Cerebellar nuclear complex (tissue), 1 donor: ENCODE measurements at places on chromosomes 2 and 18.

GRCh38 chr2:203347375-203347774 is 19.2 kb downstream of the ABI2 start:
- no peak for DNase-seq

- no peak for DNase-seq
Measured at GRCh38 chr2:144572977-144573376, 53.1 kb upstream of the ZEB2 start.

- DNase-seq: no peak
Measured at GRCh38 chr2:62787386-62787785, 81.9 kb downstream of the EHBP1 start.

DNA sequence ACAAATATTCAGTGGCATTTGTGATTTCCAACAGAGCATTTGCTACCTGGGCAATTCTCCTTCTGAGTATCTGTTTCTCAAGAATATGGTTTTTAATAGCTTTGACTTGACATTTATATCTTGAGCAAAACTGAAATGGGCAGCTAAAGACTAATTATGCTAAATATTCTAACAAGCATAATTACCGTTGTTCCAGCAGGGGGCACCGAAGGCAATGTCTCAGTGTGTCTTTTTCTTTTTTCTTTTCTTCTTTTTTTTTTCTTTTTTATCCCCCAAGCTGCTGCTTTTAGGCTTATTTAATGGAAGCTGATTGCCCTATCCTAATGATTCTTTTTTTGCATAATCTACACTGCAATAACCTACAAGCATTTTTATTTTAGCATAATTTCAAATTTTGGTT is 138.9 kb upstream of the NABP1 start:
- DNase-seq: no peak

GRCh38 chr2:237400199-237400598 is 13.8 kb downstream of the COL6A3 start:
- DNase-seq: no peak

DNA sequence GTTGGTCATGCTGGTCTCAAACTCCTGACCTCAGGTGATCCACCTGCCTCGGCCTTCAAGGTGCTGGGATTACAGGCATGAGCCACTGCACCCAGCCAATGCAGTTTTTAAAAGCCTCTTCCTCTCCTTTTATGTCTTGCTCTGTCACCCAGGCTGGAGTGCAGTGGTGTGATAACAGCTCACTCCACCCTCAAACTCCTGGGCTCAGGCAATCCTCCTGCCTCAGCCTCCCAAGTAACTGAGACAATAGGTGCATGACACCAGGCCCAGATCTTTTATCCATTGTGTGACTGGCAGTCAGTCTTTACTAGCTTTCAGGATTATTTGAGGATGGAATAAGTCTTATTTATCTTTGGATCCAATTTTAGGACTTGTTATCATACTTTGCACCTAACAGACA is 13.2 kb downstream of the KCTD18 start:
- no peak for DNase-seq

- no peak for DNase-seq
Measured at GRCh38 chr2:28477645-28478044, 18.2 kb upstream of the PLB1 start.

DNA sequence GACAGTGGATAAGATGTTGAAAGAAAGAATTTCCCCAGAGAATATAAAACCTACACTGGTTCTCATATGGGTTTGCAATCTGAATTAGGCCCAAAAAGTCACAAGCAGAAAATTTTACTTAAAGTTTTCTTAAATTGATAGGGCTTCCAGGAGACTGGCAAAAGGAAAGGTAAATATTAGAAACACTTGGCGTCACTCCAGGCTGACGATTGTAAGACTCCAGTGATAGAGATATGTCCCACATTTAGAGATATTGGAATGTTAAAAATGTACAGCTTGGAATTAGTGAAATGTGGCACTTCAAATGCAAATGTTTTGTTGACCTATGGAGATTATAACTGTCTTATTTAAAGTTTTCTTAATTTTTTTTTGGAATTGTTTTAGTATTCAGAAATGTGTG is 14.0 kb downstream of the YIPF4 start:
- DNase-seq: no peak

DNA sequence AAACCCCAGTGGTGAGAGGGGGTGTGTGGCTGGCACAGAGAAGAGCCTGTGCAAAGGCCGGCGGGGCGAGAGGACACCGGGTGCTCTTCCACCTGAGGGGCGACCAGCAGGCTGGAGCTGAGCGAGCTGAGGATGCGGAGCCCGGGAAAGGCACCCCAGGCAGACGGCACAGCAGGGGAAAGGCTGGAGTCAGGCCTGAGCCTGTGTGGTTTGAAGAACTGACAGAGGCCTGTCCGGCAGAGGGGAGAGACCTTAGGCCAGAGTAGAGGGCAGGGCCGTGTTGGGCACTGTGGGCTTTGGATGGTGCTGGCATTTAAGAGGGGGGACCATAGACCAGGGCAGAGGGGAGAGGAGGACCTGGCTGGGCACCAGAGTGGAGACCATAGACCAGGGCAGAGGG is 149.8 kb downstream of the RTP5 start:
- no peak for DNase-seq

DNA sequence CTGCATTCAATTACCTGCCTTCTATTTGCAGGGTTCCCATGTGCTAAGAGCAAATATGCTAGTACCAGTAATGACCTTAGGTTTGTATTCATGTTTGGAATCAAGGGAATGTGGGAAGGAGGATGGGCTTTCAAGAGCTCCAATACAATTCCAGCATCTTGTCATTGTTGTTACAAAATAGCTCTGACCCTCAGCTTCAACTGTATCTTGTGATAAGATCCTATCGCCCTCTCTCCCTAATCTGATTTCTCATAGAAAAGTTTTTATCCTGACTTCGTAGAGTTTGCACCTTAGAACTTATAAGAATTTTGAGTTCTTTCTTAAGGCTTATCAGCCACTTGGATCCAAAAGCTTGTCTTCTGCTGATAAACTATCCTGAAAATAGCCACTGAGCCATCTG is 749.5 kb upstream of the ACVR2A start:
- DNase-seq: no peak

DNA sequence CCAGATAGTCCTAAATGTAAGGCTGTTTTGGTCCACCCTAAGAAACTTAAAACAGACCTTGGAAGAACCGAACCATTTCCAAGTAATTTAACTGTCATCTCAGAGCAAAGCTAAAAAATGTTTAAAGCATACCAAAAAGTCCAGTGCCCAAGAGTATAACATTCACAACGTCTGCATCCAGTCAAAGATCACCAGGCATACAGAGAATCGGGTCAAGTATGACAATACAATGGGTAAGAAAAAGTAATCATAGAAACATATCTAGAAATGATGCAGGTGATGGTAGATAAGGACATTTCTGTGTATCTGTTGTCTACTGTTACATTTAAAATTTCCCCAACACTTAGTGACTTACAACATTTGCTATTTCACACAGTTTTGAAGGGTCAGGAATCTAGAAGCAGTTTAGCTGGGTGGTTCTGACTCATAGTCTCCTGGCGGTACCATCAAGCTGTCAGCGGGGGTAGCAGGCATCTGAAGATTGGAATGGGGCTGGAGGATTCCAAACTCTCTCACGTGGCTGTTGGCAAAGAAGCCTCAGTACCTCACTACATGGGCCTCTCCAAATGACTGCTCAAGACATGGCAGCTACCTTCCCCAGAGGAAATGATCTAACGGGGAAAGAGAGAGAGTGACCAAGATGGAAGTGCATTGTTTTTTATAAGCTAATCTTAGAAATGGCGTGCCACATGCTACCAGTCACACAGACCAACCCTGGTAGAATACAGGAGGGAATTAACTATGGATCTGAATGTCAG is 36.6 kb upstream of the DYNC2LI1 start:
- no peak for DNase-seq

DNA sequence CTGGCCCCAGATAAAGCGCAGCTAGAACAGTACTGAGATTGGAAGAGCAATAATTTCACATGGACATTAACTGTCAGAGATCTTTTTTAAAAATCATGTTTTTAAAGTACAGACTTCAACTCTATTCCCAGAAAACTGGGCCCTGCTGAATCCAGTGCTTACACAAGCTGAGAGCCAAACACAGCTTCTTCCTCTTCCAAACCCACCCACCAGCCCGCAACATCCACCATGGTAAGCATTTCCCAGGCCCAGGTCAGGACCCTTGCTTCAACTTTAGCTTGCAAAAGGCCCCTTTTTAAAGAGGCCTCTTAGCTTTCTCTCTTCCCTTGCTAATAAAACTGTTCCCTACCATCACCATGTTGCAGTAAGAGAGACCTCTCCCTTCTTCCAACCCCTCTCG is 2.1 kb downstream of the AAK1 start:
- DNase-seq: no peak

DNA sequence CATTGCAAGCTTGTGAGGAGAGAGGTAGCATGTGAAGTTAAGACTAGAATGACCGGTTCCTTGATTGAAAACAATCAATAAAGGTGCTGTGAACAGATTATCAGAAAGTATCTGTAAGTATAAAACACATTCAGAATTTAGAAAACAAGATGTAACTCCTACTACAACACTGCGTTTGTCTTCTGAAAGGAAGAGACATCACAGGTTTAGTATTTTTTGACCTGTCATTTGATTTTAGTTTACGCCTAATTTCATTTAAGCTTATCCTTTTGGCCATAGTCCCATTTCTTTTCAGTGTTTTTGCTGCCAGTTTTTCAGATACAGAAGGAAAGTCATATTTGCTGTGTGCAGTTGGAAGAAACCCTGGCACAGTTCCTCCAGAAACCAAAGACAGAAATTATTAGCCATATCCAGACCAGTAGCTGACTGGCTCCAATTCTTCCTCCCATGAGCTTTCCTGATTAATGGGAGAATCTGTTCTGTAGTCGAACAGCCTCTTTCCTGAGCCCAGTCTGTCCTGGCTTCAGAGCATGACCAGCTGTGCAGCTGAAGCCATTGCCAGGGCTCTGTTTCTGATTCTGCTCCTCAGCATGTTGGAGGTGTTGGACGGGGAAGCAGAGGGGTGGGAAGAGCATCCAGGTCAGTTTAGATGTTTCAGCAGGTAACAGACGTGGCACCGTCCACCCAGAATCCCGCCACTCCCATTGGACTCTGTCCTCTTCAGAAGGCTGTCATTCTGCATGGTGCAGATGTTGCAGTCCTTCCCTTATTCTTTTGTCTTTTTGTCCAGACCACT is 61.0 kb downstream of the CRIM1 start:
- DNase-seq: no peak

DNA sequence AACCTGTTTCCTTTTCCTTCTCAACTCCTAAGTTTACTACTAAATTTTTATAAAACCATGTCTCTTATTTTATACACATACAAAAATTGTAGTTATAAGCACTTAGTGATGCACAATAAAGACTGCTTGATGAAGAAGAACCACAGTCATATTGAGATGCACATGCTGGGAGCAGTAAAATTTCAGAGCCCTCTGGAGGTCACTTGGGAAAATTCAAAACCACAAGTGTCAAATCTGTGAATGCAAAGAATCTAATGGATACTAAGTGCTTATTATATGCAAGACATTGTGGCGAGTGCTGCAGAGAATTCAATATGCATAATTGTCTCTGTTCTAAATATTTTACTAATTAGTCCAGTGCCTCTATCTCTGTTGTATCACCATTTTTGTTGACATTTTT is 180.5 kb downstream of the VWC2L start:
- no peak for DNase-seq

GRCh38 chr2:8605351-8606065 is 76.3 kb upstream of the ID2 start:
- DNase-seq: no peak

DNA sequence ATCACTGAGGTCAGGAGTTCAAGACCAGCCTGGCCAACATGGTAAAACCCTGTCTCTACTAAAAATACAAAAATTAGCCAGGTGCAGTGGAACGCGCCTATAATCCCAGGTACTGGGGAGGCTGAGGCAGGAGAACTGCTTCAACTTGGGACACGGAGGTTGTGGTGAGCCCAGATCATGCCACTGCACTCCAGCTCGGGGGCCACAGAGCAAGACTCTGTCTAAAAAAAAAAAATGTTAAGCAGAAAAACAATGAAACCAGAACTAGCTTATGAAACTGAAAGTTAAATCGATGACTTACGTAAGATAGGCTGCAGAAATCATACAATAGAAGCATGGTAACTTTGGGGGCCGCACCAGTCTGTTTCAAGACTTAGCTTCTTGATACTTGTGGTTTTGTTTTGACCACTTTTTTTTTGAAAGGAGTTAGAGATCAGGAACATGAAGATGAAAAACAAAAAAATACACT is 6.2 kb upstream of the GPR155 start:
- DNase-seq: no peak

GRCh38 chr2:86014493-86014892 is 91.2 kb downstream of the POLR1A start:
- no peak for DNase-seq

DNA sequence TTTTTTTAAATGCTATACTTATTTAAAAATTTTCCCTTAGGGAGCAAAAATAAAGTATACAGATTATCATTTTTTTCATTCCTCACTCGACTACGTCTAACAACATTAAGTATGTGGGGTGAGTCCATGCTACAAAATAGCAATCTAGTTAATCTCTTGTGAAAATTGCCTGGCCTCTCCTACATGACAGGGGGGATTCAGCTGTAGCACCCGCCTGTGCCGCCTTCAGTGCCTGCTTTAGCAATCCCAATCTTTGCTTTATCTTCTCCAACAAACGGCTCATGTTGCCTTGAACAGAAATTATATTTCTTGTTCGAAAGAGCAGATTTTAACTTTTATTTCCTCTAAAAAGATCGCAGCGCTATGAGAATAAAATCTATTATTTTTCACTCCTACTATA is 2.4 kb upstream of the SOX11 start:
- no peak for DNase-seq

GRCh38 chr2:10188211-10188610 is 65.7 kb downstream of the RRM2 start:
- DNase-seq: no peak

DNA sequence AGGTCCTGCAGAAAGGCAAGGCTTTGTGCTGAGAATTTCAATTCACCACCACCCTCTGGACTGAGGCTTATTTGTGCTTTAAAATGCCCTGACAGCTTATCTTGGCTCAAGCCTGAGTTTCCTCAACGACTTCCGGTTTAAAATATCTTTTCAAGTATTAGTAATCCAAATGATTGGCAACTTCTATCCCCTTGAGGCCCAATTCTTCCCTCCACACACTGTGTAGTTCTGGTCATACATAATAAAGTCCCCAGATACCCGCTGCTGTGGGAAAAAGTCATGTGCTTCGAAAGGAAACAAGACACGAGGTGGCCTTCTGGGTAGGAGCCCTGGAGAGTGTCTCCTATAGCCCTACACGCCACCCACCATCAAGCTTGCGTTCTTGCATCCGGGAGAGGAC is 393.4 kb downstream of the ALK start:
- DNase-seq: no peak

- DNase-seq: no peak
Measured at GRCh38 chr2:174553811-174554493, 43.7 kb downstream of the WIPF1 start.

GRCh38 chr2:73333564-73333963 is 40.2 kb upstream of the EGR4 start:
- no peak for DNase-seq

GRCh38 chr18:75915941-75916623 is 488.6 kb upstream of the SMIM21 start:
- no peak for DNase-seq

DNA sequence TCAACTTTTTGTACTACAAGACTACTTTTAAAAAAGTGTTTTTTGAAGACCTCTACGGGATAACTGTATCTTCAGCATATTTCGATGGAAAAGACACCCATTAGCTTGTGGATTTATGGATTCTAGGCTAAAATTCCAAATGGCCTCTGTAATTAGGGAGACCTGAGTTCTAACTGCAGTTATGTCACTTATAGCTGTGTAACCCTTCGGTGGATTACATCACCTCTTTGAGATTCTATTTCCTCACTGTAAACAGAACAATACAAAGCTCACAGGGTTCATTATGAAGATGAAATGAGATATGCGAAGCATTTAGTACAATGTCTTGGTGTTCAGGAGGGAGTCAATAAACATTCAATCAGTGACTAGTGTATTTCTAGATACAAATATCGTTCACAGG is 24.2 kb downstream of the LMAN2L start:
- no peak for DNase-seq
